ENCODE measurements at places on chromosomes 13 and 19.

GRCh38 chr13:46751811-46752635, 44.9 kb downstream of the ESD start:
- DNase-seq = no peak

GRCh38 chr19:11400798-11401197, 16.7 kb upstream of the EPOR start:
- no peak for DNase-seq

DNA sequence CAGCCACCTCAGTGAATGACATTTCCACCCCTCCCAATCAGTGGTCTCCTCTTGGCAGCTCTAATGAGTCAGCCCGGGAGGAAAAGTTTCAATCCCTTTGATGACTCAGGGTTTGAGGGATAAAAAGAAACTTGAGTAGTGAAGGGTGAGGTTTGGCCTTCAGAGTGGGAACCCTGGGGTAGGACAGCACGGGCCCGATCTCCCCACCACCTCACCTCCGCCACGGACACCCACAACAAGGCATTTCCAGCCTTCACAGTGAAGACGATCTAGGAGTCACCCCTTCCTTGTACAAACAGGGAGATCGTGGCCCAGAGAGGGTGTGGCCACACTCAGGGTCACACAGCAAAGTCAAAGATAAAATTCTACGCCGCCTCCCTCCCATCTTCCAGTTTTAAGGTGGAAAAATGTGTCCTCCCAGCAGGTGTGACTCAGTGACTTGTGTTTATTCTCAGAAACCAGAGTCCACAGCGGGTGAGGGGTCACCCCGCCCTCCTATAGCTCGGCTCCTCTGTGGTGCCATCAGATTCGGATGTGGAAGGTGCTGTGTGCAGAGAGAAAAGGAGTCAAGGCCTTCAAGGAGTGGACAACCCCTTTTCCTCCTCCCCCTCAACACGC, 12.3 kb downstream of the CIB3 start:
- no peak for DNase-seq

DNA sequence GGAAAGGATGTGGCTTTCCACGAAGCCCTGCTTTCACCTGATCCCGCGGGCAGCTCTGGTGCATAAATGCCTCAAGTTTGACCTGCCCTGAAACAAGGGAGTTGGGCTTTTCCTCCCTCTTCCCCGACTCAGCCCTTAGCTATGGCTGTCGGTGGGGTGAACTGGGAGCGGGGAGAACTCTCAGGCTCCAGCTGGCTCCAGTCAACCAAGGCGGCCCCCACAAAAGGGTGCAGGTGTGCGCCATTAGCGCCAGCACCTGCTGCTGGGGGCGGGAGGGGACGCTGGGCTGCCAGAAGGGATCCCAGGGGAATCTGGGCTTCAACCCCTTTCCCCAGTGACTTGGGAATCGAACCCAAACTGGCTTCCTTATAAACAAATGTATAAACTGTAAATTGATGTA, 7.1 kb upstream of the DHRS12 start:
- DNase-seq = no peak

DNA sequence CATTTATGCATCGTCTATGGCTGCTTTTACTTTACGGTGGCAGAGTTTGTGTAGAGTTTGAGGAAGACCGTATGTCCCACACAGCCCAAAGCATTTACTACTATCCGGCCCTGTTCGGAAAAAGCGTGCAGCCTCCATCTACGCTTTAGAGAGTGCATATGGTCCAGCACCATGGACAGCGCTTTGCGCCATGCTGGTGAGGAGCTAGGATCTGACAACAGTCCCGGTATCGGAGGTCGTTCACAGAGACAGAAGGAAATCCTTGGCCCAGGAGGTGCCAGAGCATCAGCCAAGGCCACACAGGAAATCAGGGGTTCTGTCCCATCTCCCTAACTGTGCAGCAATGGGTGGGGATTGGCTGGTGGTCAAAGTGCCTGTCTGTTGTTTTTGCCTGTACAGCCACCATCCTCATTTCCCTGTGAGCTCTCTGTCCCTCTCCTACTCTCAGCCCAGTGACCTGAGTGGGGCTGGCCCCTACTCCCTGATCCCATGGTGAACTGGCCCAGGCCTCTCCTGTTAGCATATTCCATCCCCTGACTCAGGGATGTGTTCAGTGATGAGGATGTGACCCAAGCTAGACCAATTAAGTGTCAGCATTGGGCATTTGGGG, 16.2 kb upstream of the PRODH2 start:
- DNase-seq = peak; percentile 67

GRCh38 chr19:31424861-31425620, 75.8 kb upstream of the TSHZ3 start:
- no peak for DNase-seq

DNA sequence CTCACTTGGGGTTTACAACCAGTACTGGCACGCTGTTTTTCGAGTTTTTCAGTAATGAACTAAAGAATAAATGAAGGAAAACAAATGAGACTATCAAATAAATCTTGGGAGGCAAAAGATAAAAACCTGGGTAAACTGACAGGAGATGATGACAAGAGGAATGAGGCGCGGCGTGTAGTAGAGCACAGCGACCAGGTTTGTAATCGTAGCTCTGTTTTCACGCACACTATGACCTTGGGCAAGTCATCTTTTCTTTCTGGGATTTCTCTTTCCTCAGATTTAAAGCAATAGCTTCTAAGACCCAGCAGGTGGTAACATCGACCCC, 419 bp downstream of the MRPS31 start:
- DNase-seq = no peak

- no peak for DNase-seq
Measured at GRCh38 chr19:383922-384798, 24.8 kb downstream of the C2CD4C start.

- DNase-seq = no peak
Measured at GRCh38 chr19:11194656-11195558, 2.4 kb downstream of the KANK2 start.

- DNase-seq = no peak
Measured at GRCh38 chr13:66400292-66400691, 829.8 kb downstream of the PCDH9 start.

DNA sequence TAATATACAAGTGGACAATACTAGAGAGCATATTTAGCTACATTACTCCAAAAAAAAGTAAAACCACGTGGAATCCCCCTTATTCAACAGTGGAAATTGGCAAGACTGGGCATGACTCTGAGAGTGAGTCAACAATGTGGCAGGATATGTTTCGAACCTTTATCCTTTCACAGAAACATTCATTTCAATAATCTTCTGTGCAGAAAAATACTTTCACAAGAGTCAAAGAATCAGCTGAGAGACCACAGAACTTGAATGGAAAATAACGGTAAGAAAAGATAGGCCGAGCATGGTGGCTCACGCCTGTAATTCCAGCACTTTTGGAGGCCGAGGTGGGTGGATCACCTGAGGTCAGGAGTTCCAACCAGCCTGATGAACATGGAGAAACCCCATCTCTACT, 25.1 kb upstream of the CD70 start:
- DNase-seq = no peak

GRCh38 chr13:39512687-39513086, 90.3 kb downstream of the LHFPL6 start:
- DNase-seq = no peak

GRCh38 chr13:24356270-24356669, 46.9 kb downstream of the C1QTNF9 start:
- DNase-seq = no peak

GRCh38 chr13:93147946-93148345, 78.7 kb upstream of the GPC6 start:
- DNase-seq = no peak

DNA sequence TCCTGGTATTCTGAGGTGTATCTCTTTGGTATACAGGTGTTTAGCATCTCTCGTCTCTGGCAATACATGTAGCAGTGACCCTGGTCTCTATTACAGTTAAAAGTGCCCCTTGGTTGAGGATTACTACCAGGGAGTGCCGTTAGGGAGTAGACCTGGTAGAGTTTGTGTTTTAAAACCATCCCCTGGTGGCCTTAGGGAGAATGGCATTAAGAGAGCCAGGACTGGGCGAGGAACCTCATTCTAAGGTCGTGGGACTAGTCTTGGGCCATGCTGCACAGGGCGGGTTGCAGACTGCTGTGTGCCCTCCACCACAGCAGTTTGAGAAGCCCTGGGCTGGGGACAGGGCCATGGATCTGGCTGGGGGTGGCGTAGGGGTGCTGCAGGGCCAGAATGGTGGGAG, 35.0 kb downstream of the B3GLCT start:
- no peak for DNase-seq

DNA sequence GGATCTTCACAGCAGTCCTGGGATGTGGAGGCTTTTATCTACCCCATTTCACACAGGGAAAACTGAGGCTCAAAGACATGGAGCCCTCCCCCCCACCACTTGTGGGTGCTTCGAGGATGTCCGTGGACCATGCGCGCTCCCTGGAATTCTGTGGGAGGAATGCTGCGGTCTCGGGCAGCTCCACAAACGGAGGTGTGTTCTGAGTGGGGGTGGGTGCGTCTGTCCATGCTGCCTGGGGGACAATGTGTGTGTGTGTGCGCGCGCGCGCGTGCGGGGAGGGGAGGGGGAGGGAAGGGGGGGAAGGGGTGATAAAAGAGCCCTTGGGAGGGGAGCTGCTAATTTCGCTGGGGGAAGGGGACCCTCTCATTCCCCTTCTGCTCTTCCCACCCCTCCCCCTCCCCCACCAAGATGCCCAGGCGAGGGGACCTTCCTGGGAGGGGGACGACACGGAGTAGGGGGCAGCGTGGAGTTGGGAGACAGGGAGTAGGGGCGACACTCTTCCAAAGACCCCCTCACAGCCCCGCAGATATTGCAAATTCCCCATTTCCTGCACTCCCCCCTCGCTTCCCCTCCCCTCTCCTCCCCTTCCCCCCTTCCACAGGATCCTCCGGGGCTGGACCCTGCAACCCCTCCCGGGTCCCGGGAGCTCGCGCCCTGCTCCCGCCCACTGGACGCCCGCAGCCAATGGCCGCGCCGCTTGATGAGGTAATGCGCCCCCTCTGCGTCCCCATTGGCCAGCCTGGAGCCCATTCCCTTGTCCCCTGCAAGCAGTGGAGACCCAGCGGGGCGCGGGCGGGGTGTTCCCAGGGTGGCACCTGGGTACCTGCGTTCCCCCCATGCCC, 18.9 kb upstream of the ZNRF4 start:
- DNase-seq = no peak

DNA sequence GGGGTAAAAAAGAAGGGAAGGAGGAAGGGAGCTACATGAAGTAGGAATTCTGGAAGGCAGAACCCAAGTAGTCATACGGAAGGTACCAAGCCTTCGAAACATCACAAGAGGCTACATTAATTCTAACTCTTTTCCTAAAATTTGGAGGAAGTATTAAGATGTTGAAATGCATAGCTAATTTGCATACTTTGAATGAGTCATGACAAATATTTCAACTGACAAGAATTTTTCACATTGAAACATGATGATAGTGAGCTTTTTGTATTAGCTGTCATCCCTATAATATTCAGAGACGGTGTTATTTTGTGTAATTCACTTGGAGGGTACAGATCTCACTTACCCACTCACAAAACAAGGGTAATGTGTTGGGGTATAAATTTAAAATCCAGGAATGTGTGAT, 9.1 kb upstream of the ACOD1 start:
- no peak for DNase-seq

- DNase-seq = no peak
Measured at GRCh38 chr19:3575260-3575741, 2.6 kb downstream of the HMG20B start.

DNA sequence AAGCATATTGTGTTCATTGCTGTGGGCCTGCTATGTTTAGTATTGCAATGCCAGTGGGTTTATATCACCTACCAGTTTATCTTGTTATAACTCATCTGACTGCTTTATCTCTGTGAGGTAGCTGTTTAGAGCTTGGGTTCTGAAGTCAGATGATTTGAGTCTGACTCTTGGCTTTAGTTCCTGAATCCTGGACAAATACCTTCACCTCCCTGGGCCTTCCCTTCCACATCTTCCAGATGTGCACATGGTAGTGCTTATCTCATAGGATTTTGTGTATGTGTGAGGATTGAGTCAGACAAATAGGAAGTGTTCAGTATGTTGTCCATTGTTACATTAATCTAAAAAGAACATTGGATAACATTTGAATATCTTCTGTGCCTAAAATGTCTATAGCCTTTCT, 63.5 kb upstream of the ANKRD10 start:
- DNase-seq = no peak

DNA sequence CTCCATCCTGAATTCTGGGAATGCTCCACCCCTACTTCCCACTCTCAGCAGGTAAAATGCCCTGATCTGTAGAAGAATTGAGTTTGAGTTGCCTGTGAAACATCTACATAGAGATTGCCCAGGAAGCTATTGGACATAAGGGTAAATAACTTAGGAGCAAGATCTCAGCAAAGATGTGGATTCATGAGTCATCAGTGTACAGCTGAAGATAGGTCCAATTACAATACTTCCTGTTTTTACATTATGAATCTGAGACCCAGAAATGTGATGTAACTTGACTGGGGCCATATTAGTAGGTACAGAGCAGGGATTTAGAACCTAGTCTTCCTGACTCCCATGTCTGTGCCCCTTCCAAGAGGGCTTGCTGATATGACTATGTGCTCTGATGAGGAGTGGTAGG, 79.4 kb upstream of the FNDC3A start:
- no peak for DNase-seq

DNA sequence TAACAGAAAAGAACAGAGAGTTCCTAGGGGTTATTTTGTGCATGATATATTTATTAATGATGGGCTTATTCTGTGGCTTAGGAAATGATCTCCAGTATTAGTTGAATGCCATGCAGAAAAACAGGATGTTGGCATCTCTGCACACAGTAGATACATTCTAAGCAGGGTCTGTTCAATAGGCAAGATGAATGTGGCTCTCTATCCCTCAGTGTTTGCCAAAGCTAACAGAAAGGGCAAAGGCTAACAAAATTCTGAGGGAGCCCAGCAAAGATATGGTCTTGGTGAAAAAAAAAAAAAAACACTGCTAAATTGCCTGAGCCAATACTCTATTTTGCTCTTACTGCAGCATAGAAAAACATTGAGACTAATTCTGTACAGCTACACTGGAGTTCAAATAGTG, 1095.8 kb downstream of the UQCRFS1 start:
- no peak for DNase-seq

DNA sequence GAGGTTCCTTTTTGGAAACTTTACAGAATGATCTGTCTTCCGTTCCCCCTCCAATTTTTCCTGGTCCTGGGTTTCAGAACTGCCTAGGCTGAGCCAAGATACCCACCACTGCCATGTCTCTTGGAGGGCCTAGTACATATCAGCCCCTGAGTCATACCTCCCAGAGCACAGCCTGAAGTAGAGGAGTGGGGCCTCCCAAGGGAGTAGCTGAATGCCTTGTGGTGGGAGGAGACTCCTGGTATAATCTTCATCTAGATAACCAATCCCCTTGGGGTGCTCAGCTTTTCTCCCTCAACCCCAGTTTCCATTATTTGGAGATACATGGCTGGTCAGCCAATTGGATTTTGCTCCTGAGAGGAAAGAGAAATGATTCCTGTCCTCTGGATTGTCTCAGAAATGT, 30.3 kb downstream of the ZNF763 start:
- DNase-seq = no peak

DNA sequence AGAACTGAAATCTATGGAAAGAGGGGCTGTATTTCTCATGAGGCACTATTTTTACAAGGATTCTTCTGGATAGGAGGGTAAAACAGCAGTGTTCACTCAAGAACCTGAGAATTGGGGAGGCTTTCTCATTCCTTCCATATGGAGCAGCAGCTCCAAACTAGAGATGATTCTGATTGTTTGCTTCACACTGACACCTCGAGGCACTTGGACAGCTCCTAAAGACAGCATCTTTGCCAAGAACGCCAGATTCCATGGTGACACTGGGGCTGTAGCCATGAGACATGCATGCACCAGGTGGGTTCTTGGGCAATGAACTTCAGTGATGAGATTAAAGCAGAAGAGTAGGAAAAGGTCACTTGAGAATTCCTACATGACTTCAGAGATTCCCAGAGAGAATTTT, 361.5 kb upstream of the HTR2A start:
- no peak for DNase-seq

Data from forelimb muscle (tissue), 1 donor.